CD4-positive, alpha-beta T cell treated with Interleukin-17A for 1 hour (primary cell): ENCODE measurements at places on chromosomes 3 and 15.

GRCh38 chr3:188760408-188760807, 411.4 kb upstream of the TPRG1 start:
- DNase-seq = no peak

DNA sequence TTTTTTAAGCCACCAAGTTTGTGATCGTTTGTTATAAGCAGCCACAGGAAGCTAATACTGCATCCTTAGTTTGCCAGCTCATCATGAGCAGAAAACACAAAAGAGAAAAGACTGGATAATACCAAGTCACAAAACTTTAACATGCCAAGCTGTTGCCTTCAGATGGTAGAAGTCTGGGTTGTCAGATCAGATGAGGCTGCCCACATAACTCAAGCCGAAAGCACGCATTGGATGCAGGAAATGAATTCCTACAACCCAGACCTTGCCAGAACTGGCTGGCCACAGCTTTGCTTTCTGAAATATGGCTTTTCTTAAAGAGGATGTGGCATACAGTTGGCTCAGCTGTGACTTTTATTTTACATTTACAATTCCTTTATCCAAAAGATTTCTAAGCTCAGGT, 118.3 kb upstream of the NEO1 start:
- DNase-seq = no peak

- no peak for DNase-seq
These were observed 187.7 kb downstream of the SATB1 start for GRCh38 chr3:18237251-18238005.

DNA sequence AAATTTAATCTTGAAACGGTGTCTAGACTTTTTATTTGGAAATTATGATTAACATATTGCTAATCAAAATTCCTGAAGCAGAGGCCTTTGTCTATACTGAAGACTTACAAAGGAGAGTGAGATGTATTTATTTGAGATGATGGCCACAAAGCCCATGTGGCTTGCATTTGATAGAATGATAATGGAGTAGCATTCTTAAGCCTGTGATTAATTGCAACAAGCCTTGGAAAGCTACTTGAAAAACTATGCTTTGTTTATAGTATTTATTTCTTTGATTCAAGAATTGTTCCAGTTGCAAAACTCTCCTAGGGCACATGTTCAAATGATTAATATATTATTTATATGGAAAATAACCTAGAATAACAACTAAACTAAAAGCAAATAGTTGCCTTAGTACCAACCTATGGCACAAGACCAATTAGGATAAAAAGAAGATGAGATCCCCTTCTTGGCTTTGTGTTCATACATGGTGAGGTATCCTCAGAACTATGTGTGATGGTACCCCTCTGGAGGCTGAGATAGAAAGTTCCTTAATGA, 244.1 kb upstream of the TBL1XR1 start:
- no peak for DNase-seq
